Activated CD4-positive, alpha-beta memory T cell treated with anti-CD3 and anti-CD28 coated beads, Interleukin-2, amount 10 ng/mL, durations not matched to agents 7 days and 5 days (primary cell): ENCODE measurements at places on chromosomes 5 and 9.

DNA sequence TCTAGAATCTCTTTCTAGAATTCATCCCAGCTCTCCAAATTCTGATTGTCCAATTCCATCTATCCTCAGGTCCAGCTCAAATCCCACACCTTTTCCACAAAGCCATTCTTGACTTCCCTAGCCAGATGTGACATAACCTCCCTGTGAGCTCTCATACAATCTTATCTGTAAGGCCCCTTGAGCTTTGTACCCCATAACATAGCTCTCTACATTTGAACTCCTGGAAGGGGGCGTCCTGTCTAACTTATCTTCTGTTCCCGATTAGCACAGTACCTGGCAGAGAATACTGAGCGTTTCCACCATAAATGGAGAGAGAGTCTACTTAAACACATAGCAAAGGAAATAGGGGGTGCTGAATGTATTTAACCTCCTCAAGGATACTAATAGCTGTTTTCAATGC is 251.6 kb upstream of the RGMB start:
- no peak for DNase-seq

DNA sequence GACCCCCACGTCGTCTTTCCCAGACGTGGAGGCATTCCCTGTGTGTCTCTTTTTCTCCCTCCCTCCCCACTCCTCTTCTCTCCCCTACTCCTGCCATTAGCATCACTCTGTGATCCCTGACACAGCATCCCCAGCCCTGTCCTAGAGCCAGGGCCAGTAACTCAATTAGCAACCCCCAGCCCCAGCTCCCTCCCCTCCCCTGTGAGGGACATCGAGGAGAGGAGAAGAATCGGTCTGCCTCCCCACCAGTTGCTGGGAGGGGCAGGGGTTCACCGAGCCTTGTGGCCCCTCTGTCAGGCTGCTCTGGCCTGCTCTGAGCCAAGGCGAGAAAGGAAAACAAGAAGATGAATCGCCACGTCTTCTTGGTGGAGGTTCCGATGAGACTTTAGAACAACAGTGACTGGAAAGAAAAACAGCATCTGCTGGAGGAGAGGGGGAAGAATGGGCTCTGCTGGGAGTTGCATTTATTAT is 123.1 kb downstream of the PAPPA start:
- no peak for DNase-seq

DNA sequence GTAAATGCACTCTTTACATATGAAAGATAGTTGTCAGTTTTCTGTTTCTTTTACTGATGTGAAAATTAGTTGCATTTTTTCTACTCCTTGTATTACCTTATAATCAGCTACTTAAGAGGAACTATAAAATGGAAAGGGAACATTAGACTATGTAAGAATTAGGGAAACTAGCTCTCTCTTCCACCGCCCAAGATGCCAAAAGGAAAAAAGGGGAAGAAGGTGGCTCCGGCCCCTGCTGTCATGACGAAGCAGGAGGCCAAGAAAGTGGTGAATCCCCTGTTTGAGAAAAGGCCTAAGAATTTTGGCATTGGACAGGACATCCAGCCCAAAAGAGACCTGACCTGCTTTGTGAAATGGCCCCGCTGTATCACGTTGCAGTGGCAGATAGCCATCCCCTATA is 15.2 kb upstream of the HOMER1 start:
- no peak for DNase-seq

DNA sequence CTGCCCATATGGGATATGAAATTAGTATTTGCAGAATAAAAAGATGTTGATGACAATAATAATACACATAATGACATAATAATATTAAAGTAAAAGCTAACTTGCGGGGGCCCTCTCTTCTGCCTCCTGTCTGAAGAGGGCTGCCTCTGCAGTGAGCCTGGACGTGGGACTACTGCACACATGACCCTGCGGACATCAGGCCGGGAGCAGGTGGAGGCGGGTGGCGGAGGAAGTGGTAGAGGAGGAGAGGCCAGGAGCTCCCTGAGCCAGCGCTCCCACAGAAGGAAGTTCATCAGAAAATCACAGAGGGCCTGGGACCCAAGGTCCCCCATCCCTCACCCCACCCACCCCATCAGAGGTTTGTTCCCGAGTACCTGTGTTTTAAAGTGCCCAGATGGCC is 60.5 kb downstream of the ROPN1L start:
- DNase-seq: no peak

DNA sequence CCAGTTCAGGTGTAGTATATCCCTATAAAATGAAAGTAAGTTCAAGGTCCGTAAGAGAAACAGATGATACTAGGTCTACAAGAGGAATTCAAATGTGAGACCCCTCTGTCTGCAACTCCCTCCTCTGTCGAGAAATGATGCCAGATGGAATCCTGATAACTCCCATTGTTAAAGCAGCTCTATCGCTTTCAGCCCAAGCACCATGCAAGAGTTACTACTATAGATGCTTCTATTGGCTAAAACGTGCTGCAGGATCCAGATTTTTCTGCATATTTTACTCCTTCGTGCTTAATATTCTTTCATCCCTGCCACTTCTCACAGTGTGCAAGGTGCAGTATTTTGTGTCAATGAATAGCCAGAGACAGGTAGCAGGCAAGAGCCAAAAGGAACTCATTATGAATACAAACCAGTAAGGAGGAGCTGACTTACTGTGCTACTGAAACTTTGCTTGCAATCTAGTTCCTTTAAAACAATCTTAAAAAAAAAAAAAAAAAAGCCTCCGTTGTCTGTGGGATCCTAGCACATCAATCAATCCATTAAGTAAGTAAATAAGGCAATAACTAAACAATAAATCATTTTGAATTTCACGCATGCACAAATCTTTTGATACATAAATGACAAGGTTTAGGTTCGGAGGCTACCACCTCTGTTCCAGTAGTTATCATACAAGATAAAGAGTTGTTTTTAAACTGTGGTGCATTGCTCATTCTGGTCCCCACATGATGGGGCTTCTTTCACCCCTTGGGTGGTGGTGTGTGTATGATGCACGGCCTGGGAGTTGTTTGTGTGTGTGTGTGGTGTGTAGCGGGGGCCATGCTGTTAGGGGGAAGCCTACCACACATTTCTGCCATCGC is 151.1 kb upstream of the MPDZ start:
- no peak for DNase-seq
